ENCODE measurements at places on chromosomes 1 and 21.

DNA sequence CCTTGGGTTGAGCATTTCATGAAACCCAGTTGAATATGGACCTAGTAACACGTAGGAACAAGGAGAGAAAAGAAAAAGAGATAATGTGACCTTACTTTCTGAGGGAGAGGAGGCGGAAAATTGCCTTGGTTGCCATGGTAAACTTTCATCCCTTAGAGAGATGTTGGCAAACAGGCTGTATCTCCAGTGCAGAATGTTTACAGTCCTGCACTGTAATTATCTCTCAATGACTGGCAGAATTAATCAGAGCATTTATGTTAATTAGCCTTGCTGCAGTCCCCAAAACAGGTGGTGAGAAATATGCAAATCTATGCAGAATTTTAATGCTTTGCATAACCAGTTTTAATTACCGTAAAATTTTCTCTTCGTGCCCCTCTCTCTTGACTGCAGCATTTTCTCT is 147.3 kb downstream of the CD247 start:
- no peak for DNase-seq

DNA sequence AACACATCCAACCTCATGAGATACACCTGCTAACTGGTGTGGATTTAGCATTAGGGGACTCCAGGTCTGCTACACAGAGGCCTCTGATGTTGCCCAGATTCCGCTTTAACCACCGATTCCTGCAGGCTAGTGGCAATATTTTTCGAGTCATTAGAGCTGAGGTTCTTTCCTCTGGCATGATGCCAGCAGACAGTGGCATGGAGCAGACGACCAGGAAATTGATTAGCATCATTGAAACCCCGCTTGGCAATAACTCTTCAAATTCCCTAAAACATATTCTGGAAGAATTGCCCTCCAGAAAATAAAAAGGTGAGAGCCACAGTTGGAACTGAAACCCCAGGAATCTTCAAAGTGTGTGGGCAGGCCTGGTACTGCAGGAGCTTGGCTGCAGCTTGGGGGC is 28.4 kb upstream of the ETV3 start:
- DNase-seq = no peak

DNA sequence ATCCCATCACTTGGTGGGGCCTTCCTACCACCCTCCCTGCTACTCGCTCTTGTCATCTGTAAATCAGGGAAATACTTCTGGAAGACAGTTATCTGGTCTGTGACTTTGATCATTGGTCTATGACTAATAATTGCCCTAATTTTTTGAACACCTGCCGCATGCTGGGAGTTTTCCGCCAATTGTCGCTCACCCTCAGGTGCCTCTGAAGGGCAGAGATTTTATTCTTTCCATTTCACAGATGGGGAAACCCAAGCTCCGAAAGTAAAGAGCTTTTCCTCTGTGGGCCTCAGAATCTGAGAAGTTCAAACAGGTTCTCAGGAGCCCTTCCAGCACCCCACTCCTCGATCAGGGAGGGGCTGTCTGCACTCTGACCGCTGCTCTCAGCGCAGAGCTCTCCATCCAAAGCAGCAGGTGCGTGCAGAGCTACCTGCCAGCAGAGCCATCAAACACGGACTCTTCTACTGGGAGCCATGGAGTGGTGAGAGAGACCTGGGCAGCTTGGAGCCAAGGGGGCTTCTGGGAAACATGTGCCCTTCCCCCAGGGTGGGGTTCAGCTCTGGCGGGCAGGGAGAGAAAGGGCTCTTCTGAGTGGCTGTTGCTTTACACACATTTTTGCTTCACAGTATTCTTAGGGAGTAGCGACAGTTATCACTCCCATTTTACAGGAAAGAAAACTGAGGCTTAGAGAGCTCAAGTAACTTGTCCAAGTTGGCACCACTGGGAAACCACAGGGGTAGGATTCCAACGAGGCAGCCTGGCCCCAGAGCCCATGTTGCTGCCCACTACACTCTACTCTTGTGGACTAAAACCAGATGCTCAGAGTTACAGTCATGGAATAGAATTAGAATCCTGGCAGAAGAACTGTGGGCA is 5.8 kb upstream of the RUNX3 start:
- DNase-seq = no peak

DNA sequence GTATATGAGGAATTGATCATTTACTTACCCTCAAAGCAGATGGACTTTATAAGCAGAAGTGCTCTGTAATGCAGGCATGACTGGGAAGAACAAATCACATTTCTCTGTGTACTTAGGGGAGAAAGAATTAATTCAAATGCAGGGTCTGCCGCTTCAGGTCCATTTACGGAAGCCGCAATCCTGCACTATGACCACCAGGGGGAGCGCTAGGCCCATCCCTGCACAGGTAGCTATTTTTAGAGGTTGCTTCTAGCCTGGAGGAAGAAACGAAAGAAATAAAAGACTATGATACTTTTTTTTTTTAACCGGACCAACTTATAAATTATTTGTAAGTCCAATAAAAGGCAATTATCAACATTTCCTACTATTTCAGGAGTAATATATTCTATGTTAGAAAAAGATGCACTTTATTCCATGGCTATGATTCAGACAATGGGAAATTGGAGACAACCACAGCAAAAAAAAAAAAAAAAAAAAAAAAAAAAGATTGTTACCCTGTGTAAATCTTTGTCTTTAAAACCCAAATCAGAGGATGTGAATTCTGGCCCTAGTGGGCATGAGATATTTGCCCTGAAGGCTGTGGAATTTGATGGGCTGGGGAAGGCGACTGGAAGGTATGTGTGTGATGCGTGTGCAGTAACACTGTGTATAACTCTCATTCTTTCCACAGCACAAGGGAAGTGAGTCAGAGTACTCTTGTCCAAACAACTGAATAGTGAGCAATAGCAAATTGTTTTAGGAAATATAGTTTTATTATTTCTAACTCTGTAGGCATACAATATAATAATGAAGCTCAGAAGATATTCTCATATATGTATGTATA is 12.9 kb upstream of the FYB2 start:
- peak; percentile 44 for DNase-seq

- no peak for DNase-seq
These were observed 295.9 kb upstream of the ADGRL4 start for GRCh38 chr1:79302380-79302930.

DNA sequence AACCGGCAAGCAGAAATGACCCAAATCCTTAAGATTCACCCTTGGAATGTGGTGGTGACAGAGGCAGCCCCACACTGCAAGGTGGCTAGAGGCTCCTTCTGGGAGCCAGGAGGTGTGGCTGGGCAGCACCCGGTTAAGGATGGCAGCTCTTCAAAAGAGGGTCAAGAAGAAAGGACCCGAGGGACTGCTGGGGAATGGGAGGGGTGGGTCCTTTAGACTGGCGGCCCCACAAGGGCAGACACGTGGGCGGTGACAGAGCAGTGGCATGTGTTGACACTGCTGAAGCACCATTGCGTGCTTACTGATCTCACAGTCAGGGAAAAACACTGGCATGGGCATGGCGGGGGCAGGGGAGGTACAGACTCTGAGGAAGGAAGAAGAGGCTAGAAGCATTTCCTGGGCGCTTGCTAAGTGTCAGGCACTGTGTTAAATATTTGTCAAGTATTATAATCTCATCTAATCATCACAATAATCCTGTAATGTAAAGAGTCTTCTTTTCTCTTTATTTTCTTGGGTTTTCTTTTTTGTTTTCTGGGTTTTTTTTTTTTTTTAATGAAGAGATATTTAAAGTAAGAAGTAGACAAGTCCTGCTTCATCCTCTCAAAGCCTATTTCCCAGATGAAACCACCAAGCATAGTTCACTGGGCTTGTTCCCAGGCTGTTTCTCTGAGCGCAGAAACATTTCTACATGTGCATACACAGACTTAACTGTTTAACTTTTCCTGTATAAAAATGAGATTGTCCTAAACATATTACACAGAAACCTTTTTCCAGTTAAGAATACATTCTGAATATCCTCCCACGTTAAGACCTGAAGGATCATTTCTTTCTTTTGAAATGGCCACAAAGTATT is 165.8 kb upstream of the EDN2 start:
- no peak for DNase-seq

GRCh38 chr1:216742625-216743024 is 19.4 kb upstream of the ESRRG start:
- no peak for DNase-seq

DNA sequence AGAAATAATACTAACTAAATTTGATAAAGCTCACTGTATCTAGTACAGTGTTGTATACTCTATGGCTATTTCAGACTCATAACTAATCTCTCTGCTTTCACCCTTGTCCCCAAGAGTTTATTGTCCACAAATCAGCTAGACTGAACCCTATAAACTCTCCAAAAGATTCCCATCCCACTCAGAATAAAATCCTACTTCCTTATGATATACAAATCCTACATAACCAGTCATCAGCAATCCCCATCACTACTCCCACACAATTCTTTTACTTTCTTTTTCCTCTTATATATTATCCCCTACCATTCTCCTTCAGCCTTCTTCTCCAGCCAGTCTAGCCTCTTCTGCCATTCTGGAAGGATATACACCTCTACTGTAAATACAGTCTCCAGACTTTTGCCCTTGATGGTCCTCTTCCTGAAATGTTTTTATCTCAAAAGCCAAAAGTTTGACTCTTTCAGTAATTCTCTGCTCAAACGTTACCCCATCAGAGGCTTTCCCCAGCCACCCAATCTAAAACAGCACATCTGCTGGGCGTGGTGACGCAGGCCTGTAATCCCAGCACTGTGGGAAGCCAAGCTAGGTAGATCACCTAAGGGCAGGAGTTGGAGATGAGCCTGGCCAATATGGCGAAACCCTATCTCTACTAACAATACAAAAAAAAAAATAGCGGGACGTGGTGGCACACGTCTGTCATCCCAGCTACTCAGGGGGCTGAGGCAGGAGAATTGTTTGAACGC is 41.6 kb downstream of the ABL2 start:
- DNase-seq = no peak

- no peak for DNase-seq
These were observed 746 bp upstream of the LAMC1 start for GRCh38 chr1:183022202-183023145.
